ENCODE measurements at places on chromosomes 16 and 17.
A peak's percentile ranks its signal among the peaks of the same experiment; 100 is the strongest.

- no peak for DNase-seq
Measured at GRCh38 chr16:15482068-15482747, 47.8 kb downstream of the BMERB1 start.

- DNase-seq = peak; percentile 31
Measured at GRCh38 chr17:74532115-74532514, 840 bp upstream of the CD300LB start.

DNA sequence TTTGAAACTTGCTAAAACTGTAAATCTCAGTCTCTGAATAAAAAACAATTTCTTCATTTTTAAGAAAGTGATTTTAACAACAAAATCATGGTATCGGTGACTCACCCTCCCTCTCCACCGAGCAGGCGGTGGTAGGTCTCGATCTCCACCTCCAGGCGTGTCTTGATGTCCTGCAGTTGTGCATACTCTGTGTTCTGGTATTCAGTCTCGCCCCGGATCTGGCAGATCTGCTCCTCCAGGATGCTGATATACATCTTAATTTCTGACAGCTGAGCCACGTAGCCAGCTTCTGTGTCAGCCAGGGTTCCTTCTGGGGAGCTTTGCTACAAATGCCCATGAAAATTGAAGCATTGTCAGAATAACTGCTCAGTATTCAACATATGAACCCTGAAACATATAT lies 15.4 kb upstream of the KRT24 start:
- DNase-seq = no peak

- no peak for DNase-seq
Measured at GRCh38 chr16:57946181-57946801, 24.6 kb downstream of the CNGB1 start.

GRCh38 chr16:65576631-65577030 lies 454.8 kb upstream of the CDH11 start:
- no peak for DNase-seq

- DNase-seq = no peak
Measured at GRCh38 chr16:29303520-29303919, 103.0 kb downstream of the NPIPB11 start.

DNA sequence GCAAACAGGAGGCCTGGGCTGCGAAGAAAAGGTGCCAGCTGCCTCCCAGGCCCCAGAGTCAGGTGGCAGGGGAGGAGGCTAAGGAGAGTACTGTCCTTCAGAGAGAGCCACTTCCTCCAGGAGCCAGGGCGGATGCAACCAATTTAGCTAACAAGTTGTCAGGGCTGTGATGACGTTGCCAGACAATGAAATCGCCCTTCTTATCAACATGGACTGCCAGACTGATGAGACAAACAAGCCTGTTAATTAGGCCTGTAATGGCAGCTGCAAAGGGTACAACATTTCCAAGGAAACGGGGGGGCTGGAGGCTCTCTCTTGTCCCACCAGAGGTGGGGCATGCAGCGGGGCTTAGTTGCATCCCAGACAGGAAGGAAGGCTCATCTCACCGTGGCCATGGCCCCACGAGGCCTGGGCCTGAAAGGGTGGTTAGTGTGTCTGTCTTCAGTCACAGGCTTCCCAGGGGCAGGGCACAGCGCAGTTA lies 111.8 kb downstream of the SDK2 start:
- DNase-seq = no peak

DNA sequence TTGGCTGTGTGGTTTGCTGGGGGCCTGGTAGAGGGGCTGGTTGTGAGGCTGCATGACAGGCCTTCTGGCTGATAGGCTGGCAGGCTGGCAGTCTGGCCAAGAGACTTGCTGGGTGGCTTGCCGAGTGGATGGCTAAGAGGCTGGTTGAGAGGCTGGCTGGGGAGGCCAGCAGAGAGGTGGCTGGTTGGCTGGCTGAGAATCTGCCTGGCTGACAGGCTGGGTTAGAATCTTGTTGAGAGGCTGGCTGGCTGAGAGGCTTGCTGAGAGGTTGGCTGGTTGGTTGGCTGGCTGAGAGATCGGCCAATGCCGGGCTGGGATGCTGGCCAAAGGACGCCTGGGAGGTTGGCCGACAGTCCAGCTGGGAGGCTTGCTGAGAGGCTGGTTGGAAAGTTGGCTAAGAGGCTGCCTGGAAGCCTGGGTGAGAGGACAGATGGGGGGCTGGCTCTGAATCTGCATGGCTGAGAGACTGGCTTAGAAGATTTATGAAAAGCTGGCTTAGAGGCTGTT lies 35.9 kb upstream of the ACSM2B start:
- no peak for DNase-seq

- DNase-seq = no peak
Measured at GRCh38 chr17:64572682-64573154, 65.9 kb downstream of the CEP95 start.

DNA sequence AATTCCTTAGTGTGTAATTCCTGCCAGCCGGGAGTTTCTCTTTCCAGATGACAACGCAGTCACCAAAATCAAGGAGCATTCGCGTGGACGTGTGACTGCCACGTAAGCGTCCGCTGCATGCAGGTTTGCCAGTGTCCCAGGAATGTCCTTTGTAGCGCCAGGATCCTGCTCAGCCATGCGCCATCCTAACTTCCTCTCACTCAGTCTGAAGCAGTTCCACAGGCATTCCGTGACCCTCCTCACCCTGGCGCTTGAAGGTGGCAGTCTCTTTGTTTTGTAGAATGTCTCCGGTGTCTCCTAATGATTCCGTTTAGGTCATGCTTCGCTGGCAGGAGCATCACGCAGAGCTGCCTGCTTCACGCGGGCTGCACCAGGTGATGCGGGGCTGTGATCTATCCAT lies 88.6 kb downstream of the RPTOR start:
- no peak for DNase-seq

DNA sequence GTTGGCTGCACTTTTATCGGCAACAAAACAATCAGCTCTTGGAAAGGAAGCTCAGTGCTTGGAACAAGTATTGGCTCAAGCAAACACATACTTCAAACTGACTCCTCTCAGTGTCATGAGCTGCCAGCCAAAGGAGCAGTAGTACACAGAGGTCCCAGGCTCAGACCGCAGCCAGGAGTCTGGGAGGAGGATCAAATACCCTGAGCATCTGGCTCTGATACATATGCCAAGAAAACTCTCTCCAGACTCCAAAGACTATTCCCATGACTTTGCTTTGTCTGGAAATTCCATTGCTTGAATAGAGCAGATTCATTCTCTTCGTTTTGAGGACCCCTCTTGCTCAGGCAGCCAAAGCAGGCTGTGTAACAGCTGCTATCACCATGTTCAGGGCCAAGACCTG lies 501.6 kb upstream of the PSMD7 start:
- no peak for DNase-seq

DNA sequence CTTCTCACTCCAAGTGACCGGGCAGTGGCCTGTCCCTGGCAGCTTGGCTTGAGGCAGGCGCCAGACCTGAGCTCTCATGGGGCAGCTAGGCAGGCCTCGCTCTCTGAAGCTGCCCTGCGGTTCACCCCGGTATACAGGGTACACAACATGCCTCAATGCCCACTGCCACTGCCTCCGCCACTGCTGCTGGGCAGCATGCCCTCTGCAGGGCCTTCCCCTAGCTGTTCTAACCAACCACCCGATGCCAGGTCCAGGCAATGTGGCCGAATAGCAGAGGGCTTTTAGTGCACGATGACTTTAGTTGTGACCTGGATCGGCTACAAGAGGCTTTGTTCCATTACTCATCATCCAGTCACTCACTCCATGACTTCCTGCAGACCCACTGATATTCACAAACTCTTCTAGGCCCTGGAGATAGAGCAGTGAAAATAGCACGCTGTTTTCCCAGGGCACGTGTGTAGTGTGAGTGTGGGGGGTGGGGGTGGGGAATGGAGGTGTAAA lies 19.7 kb downstream of the CDC42EP4 start:
- no peak for DNase-seq

DNA sequence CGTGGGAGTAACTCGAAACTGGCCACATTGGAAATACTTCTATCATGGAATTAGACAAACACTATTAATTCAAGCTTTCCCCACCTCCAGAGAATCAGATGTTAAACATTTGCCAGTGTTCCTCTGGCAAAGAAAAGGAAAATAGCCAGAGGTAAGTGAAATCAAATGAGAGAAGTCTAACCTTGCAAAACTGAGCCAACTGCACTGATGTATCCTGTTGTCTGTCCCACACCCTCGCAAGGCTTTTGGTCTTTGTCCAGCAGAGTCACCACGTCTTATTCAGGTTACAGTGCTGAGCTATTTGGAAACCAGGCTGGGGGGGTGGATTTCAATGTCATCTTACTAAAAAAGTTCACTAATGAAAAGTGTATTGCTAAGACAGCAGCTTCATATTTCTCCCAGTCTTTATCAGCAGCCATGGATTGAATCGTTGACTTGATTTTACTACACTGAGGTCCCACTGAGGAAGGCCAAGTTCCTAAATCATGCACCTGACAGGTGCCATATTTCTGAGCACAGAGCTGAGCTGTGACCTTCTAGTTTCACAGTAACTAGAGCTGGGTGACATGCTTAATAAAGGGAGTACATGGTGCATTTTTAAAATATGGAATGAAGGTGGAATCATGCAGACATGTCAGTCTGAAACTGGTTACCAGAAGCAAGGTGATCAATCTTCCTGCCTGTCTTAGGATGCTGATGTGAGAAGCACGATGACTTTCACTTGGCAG lies 85.2 kb upstream of the HSBP1 start:
- DNase-seq = no peak

- DNase-seq = no peak
Measured at GRCh38 chr17:68878226-68878885, 76.8 kb downstream of the ABCA8 start.

DNA sequence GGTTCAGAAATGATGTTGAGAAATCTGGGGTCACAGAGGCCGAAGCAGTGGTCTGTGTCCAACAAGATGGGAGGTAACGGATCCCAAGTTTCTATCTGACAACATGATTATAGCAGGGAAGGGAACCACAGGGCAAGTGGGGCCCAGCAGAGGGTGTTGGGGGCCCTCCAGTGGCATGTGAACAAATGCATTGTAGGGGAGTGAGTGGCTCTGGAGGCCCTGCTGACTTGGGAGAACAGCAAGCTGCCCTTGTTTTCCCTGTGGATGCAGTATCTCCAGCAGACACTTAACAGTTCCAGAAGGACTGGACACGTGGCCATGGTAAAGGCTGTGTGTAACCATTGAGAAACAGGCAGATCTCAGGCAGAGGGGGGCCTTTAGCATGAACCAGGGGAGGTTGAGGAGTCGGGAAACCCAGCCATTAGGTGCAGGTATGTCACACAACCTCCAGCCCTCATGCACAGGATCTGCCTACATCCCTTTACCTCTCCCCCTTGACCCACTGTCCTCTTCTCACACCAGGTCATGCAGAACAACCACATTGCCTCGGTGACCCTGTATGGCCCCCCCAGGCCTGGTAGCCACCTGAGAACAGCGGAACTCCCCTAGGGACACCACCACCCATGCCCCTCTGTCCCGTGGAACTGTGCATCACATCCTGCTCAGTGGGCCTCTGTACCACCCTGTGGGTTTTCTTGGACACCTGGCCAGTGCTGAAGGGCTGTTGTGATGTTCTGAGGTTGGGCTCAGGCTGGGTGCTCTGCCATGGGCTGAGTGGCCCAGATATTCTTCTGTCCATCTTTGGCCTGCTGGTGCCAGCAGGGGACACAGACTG lies 4.1 kb downstream of the B3GNT9 start:
- no peak for DNase-seq

- no peak for DNase-seq
Measured at GRCh38 chr17:73365906-73366623, 54.3 kb upstream of the CDC42EP4 start.

DNA sequence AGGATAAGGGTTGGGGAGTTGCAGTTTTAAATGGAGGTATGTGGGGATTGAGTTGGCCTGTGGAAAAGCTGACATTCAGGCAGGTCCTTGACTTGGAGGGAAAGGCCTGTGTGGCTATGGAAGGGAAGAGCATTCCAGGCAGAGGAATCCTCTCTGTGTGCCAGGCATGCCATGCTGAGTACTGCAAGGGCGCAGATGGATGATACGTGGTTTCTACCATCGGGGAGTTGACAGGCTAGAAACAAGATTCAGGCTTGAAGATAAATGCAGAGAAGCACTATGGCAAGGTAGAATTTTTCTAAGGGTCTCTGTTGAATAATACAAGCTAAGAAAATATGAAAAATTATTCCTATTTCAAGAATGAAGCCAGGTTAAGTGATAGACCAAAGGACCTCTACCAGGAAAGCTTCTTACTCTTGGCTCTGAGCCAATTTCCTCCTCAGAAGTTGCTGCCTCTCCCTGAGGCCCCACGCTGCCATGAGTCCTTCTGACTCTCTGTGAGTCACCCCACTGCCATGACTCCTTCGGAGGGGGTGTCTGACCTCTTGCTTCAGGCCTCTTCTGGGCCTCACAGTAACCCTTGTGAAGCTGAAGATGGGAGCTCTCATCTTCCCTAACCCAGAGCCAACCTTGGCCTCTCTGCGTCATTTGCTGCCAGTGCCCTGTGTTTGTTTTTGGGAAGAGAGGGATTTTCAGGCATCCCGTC lies 75.8 kb downstream of the WNT3 start:
- DNase-seq = no peak

GRCh38 chr16:12486386-12486785 lies 317.3 kb downstream of the CPPED1 start:
- no peak for DNase-seq

GRCh38 chr17:77300016-77300686 lies 159.4 kb downstream of the SEC14L1 start:
- DNase-seq = no peak

- no peak for DNase-seq
Measured at GRCh38 chr17:16652847-16653366, 743 bp downstream of the ZNF624 start.

- DNase-seq = no peak
Measured at GRCh38 chr17:80937462-80938381, 53.9 kb upstream of the CHMP6 start.

DNA sequence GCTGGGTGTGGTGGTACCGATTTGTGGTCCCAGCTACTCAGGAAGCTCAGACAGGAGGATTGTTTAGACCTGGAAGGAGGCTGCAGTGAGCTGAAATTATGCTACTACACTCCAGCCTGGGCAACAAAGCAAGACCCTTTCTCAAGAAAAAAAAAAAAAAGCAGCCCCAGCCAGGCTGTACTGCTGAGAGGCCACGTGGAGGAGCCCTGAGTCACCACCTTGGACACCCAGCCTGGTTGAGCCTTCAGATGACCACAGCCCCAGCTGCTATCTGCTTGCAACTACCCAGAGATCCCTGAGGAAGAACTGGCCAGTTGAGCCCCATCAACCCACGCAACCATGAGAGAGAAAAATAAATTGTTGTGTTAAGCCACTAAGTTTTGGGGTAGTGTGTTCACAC lies 23.6 kb upstream of the GPRC5C start:
- DNase-seq = no peak

GRCh38 chr16:30899794-30900193 lies 3.4 kb downstream of the CTF1 start:
- no peak for DNase-seq

Measured in NCI-H526 treated with DMSO at 0.1 percent for 48 hours (cell line).